HFFc6 (cell line): ENCODE measurements at places on chromosomes 12 and 14.

DNA sequence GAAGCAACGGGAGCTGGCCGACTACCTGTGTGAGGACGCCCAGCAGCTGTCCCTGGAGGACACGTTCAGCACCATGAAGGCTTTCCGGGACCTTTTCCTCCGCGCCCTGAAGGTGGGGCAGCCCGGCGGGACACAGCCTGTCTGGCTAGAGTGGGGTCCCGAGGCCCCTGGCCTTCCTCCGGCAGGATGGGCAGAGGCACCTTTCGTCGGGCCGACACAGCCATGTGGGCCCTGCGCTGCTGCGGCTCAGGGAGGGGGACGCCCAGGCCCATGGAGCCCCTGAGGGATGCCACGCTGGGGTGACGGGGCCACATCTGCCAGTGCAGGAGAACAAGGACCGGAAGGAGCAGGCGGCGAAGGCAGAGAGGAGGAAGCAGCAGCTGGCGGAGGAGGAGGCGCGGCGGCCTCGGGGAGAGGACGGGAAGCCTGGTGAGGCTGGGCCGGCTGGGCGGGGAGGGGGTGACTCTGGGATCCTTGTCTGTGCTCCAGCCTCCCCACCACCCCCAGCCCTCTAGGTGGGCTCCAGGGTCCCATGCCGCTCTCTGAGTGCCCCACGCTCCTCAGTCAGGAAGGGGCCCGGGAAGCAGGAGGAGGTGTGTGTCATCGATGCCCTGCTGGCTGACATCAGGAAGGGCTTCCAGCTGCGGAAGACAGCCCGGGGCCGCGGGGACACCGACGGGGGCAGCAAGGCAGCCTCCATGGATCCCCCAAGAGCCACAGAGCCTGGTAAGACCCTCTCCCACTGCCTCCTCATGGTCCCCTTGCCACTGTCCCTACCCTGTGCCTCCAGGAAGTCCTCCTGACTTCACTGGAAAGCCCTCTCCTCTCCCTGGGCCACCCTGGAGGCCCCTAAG, 10.9 kb upstream of the ADSS1 start:
- no peak for DNase-seq

GRCh38 chr12:48968467-48968866, 3.1 kb downstream of the WNT10B start:
- DNase-seq, result no peak

GRCh38 chr12:111748151-111748672, 18.5 kb upstream of the ALDH2 start:
- DNase-seq, result no peak

DNA sequence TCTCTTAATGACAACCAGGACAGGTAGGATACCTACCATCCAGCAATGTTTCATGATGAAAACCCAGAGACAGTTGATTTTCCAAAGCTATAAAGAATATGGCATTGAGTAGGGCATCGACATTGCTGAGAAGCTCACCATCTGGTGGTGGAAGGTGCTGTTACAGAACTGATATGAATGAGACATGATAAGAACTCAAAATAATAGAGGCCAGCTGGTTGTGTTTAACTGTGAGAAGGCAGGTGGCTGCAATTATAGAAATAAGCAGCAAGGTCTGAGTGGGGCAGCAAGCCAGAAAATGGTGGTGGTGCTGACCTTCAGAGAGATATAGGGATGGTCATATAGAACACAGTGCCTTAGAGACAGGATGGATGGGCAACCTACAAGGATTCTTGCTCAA, 449.7 kb downstream of the BTG1 start:
- DNase-seq, result no peak
